ENCODE measurements at places on chromosomes 1 and 21.

GRCh38 chr1:11728126-11728806 lies 7.7 kb upstream of the AGTRAP start:
- DNase-seq, result no peak

GRCh38 chr1:84726593-84727499 lies 36.6 kb upstream of the SSX2IP start:
- no peak for DNase-seq

GRCh38 chr1:203351037-203351625 lies at the start of gene FMOD:
Gene FMOD (minus strand): TSS chr1:203351122. CDS start chr1:203348270, 2,852 bp downstream.
- no peak for DNase-seq

GRCh38 chr1:89842567-89843272 lies 21.9 kb downstream of the LRRC8D start:
- DNase-seq, result peak; percentile 32

- DNase-seq, result no peak
Measured at GRCh38 chr1:208181364-208181763, 62.8 kb downstream of the PLXNA2 start.

DNA sequence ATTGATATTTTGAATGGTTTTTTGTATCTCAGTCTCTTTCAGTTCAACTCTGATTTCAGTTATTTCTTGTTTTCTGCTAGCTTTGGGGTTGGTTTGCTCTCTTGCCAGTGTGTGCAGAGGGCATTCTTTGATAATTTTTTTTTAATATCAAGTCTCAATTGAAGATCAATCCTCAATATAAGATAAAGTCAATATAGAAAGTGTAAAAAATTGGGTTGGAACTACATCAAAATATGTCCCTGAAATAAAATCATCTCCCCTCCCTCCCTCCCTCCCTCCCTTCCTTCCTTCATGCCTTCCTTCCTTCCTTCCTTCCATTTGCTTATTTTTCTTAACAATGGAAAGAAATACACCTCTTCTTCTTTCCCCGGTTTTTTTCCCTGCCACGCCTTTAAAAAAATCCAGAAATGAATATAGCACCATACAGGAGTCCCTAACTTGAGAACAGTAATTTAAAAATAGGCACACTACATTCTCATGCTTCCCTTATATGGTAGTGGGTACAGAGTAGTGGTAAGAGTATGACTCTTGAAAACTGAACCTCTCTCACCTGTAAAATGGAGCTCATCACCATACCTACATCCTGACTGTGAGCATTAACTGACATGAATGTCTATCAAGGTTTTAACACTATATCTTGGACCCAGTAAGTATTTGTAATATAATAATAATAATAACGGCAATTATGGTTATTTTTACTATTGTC lies 221.9 kb downstream of the GIPC2 start:
- no peak for DNase-seq

- DNase-seq, result no peak
Measured at GRCh38 chr1:229064320-229065168, 206.4 kb upstream of the RAB4A start.

- DNase-seq, result peak; percentile 94
Measured at GRCh38 chr1:151909167-151910149, at the start of gene THEM4. Gene THEM4 (minus strand): TSS chr1:151909511. CDS start chr1:151909458, 53 bp downstream.

DNA sequence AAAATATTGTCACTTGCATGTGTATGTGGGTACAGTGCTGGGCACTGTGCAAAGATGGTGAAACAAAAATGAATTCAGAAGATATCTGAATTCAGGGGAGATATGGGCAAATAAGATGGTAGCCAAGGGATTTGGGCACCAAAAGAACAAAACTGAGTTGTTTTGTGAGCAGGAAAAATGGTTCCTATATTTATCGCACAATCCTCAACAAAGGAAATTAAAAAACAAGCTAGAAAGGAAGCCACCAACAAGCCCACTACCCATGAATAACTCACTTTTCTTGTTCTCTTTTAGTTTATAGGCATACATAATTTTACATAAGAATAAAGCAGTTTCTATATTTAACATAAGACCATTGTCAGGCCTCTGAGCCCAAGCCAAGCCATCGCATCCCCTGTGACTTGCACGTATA lies 40.7 kb upstream of the VASH2 start:
- DNase-seq, result no peak

DNA sequence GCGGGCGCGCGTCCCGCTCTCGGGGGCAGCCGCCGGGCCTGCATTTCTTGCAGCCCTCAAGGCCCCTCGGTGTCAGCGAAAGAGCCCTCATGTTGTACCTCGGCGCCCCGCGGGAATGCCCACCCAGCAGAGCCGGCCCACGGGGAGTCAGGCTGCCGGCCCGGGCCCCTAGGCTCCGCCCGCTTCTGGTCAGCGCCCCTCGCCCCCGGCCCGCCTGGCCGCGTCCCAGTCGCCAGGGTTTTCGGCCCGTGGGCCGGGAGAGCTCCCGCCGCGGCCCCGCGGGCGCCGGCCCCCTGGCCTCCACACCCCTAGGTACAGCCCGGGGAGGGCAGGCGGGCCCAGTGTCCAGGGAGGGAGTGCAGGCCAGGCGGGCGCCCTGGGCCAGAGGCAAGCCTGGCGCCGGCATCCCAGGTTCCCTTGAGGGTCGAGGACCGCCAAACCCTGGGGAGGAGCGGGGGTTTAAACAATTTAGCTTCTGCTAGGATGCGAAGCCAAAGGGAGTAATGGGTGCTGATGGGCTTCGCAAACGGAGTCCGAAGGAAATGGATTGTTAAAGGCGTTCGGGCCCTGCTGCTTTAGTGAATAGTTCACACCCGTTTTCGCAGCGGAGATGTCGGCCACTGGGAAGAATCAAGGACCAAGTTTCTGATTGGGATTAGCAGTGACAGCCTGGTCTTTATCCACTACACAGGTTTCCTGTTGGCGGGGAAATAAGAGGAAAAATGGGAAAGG lies 486 bp upstream of the KCNA3 start:
- peak; percentile 65 for DNase-seq

GRCh38 chr1:16189921-16190621 lies 22.4 kb downstream of the ARHGEF19 start:
- DNase-seq, result peak; percentile 70

All from brain (organoid and tissue), 16 donors.